Stromal cell of bone marrow (primary cell): ENCODE measurements at places on chromosomes 13 and 19.
A peak's percentile ranks its signal among the peaks of the same experiment; 100 is the strongest.

DNA sequence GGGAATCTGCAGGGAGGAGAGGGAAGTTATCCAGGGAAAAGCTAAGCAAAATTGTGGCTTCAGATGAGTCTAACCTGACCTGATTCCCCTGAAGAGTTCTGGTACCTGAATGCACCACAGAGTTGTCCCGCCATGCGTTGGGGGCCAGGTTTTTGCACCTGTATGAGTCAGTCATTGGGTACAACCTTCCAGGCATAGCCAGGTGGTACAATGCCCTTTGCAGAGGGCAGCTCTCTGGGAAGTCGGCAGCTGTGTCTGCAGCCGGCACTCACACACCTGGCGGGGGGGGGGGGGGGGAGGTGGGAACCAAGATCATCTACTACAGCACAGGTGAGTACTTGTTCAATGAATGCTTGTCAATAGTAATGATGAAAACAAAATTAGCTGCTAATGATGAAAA lies 52.5 kb upstream of the GTF3A start:
- DNase-seq, result no peak

- DNase-seq, result no peak
Measured at GRCh38 chr13:71252184-71252704, 614.8 kb downstream of the DACH1 start.

GRCh38 chr19:15243236-15243957 lies 11.1 kb upstream of the EPHX3 start:
- no peak for DNase-seq

DNA sequence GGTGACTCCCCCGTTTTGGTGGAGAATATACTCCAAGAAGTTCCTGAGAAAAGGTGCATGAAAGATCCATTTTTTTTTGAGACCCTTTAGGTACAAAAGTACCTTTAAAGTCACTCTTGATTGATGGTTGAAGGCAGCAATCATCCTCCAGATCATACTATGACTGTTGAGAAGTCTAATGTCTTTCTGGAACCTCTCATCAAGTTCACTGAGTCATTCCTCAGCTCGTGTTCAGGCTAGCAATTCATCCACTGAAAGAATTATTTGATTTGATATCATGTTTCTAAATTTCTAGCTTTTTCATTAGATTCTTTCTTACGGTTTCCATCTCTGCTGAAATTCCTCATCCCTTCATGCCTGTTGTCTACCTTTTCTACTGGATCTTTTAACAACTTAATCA lies 65.1 kb upstream of the GJB6 start:
- peak; percentile 3 for DNase-seq

GRCh38 chr19:44762038-44762437 lies 13.5 kb downstream of the BCL3 start:
- DNase-seq, result no peak

- DNase-seq, result no peak
Measured at GRCh38 chr13:101305981-101306411, 110.3 kb downstream of the NALCN start.

DNA sequence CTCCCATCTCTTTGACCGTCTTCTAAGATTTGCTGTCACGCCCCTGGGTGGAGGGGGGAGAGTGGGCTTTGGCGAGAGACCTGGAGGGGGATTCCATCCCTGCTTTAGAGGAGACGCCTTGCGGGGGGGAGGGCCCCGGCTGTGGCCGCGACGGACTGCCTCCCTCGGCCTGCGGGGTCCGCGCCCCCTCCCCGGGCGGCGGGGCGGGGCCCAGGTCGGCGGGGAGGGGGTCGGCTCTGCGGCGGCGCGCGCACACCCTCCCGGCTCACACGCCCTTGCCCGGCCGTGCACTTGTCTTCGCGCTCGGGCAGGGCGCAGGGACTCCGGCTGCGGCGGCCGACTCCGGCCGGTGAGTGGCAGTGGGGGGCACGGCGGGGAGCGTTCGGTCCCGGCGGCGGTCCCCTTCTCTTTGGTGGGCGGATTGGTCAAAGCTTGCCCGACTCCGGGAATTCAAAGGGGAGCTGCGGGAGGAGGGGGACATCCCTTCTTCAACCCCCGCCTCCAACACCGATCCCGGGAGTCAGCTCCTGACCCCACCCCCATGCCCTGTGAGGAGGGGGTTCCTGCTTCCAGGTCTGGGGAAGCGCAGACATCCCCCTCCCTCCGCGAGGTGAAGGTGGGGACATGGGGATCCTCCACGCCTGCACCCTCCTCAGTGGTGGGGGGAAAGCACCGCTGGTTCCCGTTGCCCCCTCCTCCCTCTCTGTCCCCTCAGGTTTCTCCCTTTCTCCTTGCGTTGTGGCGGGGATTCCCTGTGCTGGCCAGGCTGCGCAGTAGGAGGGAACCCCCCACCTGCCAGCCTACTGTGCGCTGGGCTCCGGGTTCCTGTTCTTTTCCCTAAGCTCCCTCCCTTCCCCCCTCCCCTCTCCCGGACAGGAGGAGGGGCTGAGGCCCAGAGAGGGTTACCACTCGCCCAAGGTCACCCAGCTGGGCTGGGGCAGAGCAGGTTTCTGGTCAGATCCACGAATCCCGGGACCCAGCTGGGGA lies 14.6 kb upstream of the KCNN1 start:
- no peak for DNase-seq

- DNase-seq, result peak; percentile 45
Measured at GRCh38 chr13:44629465-44630183, 53.5 kb upstream of the TSC22D1 start.

- DNase-seq, result no peak
Measured at GRCh38 chr19:39516270-39516669, 1.3 kb downstream of the SELENOV start.

- DNase-seq, result no peak
Measured at GRCh38 chr19:2374808-2375207, 14.7 kb downstream of the TMPRSS9 start.

GRCh38 chr19:46294494-46294893 lies 2.3 kb upstream of the HIF3A start:
- DNase-seq, result no peak

GRCh38 chr19:31146015-31146414 lies 203.2 kb downstream of the TSHZ3 start:
- DNase-seq, result no peak

DNA sequence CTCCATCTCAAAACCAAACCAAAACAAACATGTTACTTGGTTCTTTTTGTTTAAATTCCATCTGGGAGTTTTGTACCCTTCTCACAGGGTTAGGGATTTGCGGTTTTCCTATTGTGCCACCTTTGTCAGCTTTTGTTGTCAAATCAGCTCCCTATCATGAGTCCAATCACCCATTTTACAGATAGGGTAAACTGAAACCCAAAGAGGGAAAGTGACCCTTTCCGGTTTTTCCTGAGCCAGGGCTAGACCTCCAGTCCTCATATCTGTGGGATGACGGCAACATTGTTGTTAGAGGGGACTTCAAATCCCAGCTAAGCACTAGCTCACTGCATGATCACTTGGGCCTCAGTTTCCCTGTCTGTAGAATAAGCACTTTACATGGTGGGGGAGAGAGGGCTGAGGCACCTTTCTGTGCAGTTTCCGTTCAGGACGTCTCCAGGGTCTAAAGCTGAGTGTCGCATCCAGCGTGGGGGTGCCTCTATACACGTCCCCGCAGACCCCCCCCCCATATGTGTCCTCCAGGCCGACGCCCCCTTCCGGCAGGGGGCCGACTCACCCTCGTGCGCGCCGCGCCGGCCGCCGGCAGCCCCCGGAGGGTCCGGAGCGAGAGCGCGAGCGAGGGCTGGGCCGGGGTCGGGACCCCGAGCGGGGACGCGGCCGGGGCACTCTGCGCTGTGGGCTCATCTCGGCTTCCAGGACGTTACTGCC lies 3.9 kb downstream of the CCDC194 start:
- DNase-seq, result no peak

GRCh38 chr19:15432018-15432494 lies 13.3 kb upstream of the AKAP8L start:
- no peak for DNase-seq

GRCh38 chr19:31675193-31675913 lies 326.1 kb upstream of the TSHZ3 start:
- peak; percentile 32 for DNase-seq

GRCh38 chr13:74206855-74207254 lies 72.7 kb upstream of the KLF12 start:
- DNase-seq, result no peak

DNA sequence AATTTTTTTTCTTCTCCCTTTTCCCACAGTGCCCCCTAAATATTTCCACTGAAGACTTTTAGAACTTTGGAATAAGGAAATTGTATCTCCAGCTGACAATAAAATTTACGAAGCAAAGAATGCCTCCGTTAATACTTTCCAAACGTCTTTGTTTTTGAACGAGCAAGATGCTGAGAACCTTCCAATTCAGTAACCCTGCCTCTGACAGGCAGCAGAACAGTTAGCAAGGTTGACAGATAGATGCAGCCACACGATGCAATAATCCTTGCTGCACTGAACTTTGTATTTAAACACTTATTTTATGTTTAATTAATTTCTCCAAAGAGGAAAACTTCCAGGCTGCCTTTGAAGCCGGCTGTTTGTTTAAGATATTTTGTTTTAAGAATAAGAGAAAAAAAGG lies 71.8 kb upstream of the TSHZ3 start:
- no peak for DNase-seq

GRCh38 chr19:7191946-7192691 lies 102.1 kb downstream of the INSR start:
- DNase-seq, result no peak

DNA sequence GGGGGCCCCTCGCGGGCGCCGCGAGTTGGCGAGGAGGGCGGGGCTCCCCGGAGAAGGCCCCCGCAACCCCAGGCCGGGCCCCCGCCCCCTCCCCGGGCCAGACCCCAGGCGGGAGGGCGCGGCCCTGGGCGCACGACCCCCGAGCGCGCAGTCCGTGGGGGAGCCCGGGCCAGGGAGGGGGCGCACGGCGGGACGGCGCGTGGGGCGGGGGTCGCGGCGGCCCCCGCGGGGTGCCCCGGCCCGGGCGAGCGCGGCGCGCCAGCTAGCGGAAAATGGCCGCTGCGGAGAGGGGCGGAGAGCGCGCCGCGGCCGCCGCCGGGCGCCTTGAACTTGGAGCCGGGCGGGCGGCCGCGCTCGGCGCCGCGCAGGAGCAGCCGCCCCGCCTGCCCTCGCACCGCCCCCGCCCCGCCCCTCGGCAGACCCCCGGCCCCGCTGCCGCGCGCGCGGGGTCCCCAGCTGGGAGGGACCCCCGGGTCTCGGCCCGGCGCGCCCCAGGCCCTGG lies 6.4 kb upstream of the NFIC start:
- no peak for DNase-seq

DNA sequence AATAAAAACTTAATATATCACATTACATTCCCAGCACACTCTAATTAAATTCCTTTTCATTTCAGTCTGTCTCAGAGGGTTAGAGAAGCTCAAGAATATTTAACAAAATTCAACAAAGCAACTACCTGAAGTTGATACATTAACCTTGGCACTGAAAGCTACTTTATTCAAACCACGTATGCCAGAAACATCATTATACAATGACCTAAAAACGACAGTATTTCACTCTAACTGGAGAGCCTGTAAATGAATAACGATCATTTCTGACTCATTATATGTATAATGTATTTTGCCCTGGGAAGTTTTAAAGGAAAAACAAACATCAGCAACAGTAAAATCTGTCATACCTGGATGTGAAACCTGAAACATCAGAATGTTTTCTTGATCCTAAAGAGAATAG lies 270.1 kb downstream of the SLITRK5 start:
- no peak for DNase-seq

GRCh38 chr13:48709213-48709612 lies 55.5 kb downstream of the CYSLTR2 start:
- no peak for DNase-seq

GRCh38 chr19:3966051-3967017 lies 4.6 kb downstream of the DAPK3 start:
- no peak for DNase-seq

GRCh38 chr13:98060282-98060681 lies 82.6 kb upstream of the FARP1 start:
- DNase-seq, result no peak

GRCh38 chr19:4980838-4981680 lies 12.1 kb downstream of the KDM4B start:
- no peak for DNase-seq

DNA sequence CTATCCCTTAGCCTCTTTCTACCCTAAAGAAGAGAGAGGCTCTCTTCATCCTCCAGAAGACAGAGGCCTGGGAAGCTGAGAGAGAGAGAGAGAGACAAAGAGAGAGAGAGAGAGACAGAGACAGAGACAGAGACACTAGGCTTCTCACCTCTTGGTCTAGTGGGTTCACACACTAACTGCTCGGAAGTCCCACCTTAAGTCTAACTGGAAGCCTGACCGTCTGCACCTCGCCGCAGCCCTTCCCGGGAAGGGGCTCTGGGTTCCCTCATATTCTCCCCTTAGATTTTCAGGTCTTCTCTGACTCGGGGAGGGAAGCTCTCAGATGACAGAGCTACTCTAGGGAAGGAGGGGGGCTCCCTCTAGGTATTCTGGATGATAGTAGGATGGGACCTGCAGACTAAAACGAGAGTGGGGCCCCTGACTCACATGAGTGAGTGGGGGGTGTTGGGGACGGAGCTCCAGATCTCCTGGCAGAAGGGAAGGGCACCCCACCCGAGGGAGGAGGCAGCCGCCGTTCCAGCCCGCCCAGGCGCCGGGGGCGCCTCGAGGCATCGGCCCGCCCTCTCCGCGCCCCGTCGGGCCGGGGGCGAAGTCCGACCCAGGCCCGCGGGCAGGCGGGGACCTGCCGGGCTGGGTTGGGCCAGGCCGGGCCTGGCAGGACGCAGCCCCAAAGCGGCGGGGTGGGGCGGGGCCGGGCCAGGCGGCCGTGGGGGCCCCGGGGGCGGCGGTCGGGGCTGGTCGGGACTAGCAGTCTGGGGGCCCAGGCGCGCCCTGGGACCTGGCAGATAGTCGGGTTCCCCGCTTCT lies 2.0 kb upstream of the JUNB start:
- DNase-seq, result no peak

GRCh38 chr13:72805676-72806346 lies 23.9 kb downstream of the PIBF1 start:
- DNase-seq, result no peak

DNA sequence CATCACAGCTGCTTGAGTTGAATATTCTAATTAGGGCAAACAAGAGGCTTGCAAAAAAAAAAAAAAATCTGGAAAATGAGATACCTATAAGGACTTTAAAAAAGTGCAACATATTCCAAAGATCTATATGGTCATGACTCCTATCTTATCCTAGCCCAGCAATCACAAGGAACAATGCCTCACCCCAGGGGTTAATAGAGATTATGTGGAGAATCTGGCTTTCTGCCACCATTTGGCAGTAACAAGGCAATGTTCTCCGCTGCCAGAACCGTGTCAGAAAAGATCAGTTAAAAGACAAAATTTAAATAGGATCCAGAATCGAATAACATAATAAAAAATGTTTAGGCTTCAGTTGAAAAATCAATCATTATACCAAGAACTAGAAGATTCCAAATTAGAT lies 1643.2 kb upstream of the PRR20A start:
- DNase-seq, result no peak

DNA sequence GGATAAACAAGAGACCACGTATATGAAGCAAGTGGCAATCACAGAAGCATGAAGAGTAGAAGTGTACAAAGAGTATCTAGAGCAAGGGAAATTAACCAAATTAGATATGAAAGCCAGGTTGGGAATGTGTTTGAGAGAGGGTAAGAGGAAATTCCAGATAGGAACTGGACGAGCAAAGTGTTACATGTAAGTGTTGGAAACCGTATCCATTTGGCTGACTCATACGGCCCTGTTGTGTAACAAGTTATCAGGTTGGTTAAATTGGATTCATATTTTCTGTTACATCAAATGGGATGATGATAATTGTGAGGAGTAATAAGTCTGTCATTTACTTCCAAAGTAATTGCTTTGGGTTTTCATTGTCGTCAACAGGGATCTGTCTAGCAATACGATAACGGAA lies 46.7 kb downstream of the RXFP2 start:
- DNase-seq, result no peak

GRCh38 chr19:33093420-33094210 lies 12.6 kb downstream of the GPATCH1 start:
- no peak for DNase-seq

- DNase-seq, result no peak
Measured at GRCh38 chr13:79501538-79502232, 20.7 kb downstream of the NDFIP2 start.
